ENCODE measurements at places on chromosomes 2 and 18.

GRCh38 chr2:59568461-59568860 is 985.0 kb downstream of the BCL11A start:
- no peak for DNase-seq

DNA sequence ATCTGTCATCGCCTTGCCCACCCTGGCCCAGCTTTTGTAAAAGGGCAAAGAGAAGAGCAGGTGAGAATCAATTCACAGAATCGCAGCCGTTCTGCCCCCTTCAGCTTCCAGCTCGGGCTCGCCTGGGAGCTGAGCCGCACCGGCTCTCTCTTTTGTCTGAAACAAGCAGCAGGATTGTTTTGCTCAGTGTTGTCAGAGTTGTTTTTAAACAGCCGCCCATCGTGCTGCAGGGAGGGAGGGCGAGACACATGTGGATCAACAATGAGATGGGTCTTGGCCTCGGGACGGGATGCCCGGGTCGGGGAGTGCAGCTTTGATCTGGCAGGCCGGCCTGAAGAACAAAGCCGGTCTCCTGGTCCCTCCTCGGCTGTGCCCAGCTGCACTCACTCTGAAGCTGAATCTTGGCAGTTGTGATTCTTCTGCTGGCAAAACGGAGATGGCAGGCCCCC is 39.7 kb upstream of the HDAC4 start:
- no peak for DNase-seq

- no peak for DNase-seq
Observed at GRCh38 chr2:9686061-9686460, 55.3 kb upstream of the YWHAQ start.

DNA sequence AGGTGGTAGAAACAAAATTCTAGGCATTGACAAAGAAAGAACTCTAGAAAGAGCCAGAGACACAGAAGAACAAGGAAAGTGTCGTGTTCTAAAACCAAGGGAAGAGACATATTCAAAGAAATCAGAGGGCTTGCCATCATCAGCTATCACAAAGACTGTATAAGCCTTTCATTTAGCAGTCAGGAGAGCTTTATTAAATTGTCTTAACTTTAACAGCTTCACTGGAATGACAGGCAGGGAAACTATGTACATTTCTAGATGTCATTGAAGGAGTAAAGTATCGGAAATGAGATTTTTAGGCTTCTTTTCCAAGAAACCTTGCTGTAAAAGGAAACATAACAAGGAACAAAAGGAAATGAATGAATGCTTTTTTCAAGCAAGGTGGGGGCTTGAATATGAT is 15.8 kb downstream of the KYNU start:
- DNase-seq, result no peak

GRCh38 chr2:84908948-84909713 is 3.7 kb downstream of the TMSB10 start:
- DNase-seq, result no peak

DNA sequence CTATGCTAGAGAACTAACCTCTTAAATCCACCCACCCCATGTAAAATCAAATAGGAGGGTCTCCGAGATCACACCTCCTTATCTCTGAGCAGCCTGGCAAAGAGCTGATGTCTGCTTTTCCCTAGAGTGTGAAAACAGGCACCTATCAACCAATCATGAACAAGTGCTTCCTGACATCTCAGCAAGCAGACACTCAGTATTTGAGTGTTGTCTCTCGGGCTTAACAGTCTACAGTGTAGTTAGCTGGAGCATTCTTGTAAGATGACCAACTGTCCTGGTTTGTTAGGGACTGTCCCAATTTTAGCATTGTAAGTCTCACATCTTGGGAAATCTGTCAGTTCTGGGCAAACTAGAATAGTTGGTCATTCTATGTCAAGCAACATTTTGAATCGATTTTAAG is 26.4 kb downstream of the MARCHF4 start:
- DNase-seq, result no peak

DNA sequence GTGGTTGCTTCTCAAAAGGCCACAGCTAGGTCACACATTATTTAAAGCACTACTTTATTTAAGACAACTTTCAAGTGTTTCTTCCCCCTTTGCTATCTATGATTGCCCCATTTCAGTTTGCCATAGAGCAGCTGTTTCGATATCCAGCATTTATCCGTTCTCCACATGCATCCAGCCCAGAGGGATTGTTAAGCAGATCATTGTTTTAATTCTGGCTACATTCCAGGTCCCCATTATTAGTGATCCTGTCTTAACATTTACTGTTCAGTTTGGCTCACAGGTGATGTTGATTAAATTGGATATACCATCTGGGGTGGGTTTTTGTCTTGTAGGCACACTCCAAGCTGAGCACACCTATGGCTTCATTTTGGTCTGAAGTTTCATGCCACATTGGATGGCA is 638.7 kb downstream of the ZEB2 start:
- no peak for DNase-seq

DNA sequence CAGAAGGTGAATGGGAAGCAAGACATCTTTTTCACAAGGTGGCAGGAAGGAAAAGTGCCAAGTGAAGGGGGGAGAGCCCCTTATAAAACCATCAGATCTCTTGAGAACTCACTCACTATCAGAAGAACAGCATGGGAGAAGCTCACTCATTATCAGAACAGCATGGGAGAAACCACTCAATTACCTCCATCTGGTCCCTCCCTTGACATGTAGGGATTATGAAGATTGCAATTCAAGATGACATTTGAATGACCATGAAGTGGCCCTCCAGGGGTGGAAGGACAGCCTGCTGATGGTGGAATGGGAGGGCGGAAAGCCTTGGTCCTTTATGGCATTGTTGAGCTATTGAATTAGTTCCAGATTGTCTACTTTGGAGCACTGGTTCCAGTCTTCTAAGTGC is 413.0 kb upstream of the MEX3C start:
- no peak for DNase-seq

DNA sequence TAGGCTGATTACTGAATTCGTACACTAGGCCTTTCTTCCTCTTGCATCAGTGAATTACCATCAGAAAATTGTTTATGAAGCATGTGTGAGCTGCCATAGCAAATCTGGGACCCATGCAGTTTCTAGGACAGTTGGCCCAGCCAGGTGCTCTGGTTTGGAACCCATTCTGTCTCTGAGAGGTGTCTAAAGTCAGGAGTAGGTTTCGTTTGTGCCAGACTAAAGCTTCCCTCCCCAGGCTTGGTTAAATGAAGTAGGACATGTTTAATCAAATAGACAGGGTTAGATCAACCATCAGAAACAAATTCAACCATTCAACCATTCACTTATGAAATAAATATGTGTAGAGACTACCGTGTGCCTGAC is 176.9 kb downstream of the ALPK2 start:
- no peak for DNase-seq

- no peak for DNase-seq
Observed at GRCh38 chr18:62660691-62661090, 54.6 kb upstream of the PHLPP1 start.

All from stimulated activated CD8-positive, alpha-beta memory T cell treated with anti-CD3 and anti-CD28 coated beads, Interleukin-15, amount 100 ng/mL, for 48 hours (primary cell).